ENCODE measurements at places on chromosomes 4 and X.

- peak overlapping the region; percentile 68 for H3K27ac ChIP-seq
- peak; percentile 21 for DNase-seq
- peak overlapping the region; percentile 6 for H3K4me3 ChIP-seq
- peaks cover 20% of the 10 kb centered on the region for H3K4me1 ChIP-seq
- H3K36me3 ChIP-seq = peaks cover 3% of the 10 kb centered on the region
Observed at GRCh38 chr4:185343726-185344581, 51.8 kb downstream of the LRP2BP start.

DNA sequence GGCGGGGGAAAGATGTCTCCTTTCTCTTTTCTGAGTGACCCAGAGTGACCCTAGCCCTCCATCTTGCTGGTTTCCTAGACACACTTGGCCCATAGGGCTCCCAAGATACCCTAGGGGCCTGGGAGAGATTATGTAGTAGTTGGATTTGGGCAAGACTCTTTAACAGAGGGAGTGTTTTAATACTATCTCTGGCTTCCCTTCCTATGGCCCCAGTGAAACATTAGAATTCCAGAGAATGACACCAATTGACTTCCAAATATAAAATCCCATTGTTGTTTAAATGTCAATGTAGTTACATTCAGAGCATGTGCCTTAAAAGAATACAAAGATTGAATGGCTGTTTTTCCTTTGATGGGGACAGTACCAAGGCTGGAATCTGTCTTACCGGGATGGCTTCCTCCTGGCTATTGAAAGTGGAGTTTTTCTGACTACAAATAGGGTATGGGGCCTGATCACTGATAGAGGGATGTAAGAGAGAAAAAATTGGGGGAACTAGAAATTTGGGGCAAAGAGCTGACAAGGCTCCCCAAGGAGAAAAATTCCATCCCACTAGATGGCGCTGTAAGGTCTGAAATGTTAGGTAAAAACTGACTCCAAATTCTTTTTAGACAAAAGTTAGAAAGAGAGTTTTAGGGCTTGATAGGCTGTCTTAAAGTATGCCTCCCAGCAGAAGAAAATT, 10.7 kb downstream of the TENT5D start:
- H3K36me3 ChIP-seq = no peaks in the 10 kb centered on the region
- no peak overlapping the region for H3K27ac ChIP-seq
- no peak overlapping the region for H3K4me3 ChIP-seq

GRCh38 chrX:108557580-108557979, 117.9 kb downstream of the COL4A5 start:
- no peak for DNase-seq
- H3K36me3 ChIP-seq = no peaks in the 10 kb centered on the region
- no peaks in the 10 kb centered on the region for H3K4me1 ChIP-seq
- H3K4me3 ChIP-seq = no peak overlapping the region

- DNase-seq = no peak
- no peaks in the 10 kb centered on the region for H3K27me3 ChIP-seq
- H3K4me1 ChIP-seq = no peaks in the 10 kb centered on the region
- H3K36me3 ChIP-seq = no peaks in the 10 kb centered on the region
Observed at GRCh38 chr4:14076776-14077175, 449.3 kb upstream of the BOD1L1 start.

Measured in tibial artery (tissue), 4 donors.